ENCODE measurements at places on chromosomes 4 and X.

DNA sequence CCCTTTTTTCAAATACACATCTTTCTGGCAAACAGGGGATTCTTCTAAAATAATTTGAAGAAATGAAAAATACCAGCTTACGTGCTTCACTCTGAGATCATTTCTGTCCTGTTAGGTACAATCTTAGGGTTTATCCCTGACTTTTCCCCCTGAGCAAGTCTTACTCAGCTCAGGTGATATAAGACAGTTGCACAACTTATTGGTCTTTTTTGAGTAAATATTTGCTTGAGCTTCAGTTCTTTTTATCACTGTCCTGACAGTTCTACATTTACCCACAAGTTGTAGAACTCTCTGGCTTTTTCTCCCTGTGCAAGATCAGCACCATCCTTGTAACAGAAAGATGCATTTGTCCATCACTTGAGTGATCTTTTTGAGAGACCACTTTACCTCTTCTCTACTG is 84.9 kb downstream of the MID1IP1 start:
- DNase-seq: no peak

GRCh38 chr4:101008503-101008902 is 338.8 kb downstream of the PPP3CA start:
- DNase-seq: no peak

- DNase-seq: no peak
Measured at GRCh38 chrX:119502727-119503483, 34.7 kb downstream of the SLC25A5 start.

DNA sequence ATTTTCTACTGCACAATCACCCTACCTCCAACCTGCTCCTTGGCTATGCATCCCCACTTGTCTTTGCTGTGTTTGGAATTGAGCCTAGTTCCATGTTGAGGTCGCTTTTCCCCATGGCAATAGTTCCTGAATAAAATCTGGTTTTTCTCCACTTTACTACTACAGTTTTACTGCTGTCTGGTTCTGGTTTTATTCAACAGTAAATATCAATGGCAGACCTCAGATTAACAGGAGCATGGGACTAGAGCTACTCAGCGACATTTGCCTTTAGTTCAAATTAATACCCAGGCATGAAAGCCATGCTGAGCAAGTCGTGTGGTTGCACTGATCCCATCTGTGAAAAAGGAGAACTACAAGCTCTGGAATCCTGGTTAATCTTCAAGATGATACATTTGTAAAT is 460.3 kb downstream of the GRXCR1 start:
- DNase-seq: no peak

GRCh38 chrX:111886678-111887077 is 10.7 kb downstream of the TRPC5OS start:
- no peak for DNase-seq

DNA sequence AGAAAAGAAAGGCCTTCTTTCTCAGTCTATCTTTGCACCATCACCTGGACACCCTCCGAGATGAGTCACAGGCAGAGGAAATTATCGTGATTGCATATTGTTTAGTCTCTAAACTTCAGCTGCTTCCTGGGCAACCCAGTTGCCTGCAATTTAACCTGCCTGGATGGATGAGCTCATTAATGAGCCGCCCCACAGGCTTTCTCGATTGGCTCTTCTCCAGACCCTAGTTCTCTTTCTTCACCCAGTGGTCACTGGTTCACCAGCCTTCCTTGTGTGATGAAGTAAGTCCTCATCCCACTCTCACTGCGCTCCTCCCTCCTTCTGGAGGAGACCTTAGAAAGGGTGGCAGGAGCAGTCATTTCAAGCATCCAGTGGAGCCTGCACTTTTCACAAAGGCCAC is 94.4 kb downstream of the SOWAHB start:
- DNase-seq: peak; percentile 90

DNA sequence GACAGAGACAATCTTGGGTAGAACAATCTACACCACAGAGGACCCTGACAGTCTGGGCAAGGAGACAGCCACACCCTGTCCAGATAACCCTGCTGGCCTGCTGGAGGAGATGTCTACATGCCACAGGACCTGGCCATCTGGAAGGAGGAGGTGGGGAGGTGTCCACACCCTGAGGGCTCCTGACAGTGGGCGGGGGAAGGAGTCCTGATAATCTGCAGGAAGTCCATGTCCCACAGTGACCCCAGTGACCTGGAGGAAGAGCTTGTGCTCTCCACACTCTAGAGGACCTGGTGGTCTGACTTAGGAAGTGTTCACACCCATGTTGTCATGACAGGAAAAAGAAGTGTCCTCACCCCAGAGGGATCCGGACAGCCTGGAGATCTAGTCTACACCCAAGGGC is 5.5 kb downstream of the SUV39H1 start:
- DNase-seq: no peak

GRCh38 chr4:41734371-41734770 is 14.2 kb downstream of the PHOX2B start:
- DNase-seq: no peak

DNA sequence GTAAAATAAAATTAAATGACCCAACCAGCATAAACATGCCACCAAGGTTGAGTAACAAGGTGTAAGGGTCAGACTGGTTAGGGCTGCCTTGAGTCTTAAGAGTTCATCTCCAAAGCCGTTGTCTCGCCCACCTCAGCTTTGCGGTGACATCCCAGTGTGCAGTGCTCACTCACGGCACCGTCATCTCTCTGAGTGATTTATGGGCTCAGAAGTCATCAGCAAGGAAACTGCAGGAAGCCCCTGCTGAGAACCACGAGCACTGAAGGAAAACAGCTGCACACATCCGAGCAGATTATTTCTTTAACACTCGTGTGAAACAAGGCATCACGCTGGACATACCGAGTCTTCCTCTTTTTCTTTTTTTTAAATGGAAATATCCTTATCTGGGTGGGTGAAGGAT is 411.1 kb downstream of the TRIML1 start:
- DNase-seq: no peak

- DNase-seq: no peak
Measured at GRCh38 chr4:55721651-55722050, 85.6 kb upstream of the NMU start.

DNA sequence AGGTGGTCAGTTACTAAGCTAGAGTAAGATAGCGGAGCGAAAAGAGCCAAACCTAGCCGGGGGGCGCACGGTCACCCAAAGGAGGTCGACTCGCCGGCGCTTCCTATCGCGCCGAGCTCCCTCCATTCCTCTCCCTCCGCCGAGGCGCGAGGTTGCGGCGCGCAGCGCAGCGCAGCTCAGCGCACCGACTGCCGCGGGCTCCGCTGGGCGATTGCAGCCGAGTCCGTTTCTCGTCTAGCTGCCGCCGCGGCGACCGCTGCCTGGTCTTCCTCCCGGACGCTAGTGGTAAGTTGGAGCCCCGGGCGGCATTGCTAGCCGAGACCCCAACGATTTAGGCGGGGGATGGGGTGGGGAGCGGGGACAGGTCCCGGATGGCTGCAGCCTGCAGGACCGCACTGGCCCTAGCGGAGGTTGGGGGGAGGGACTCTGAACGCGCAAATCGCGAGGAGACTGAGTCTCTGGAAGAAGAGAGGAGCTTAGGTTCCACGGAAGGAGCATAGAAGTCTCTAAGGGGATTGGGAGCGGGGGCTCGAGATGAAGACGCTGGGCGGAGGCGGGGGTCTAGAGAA is 573 bp downstream of the HTR2C start:
- no peak for DNase-seq

- DNase-seq: no peak
Measured at GRCh38 chrX:3577551-3577950, 135.9 kb downstream of the PRKX start.

DNA sequence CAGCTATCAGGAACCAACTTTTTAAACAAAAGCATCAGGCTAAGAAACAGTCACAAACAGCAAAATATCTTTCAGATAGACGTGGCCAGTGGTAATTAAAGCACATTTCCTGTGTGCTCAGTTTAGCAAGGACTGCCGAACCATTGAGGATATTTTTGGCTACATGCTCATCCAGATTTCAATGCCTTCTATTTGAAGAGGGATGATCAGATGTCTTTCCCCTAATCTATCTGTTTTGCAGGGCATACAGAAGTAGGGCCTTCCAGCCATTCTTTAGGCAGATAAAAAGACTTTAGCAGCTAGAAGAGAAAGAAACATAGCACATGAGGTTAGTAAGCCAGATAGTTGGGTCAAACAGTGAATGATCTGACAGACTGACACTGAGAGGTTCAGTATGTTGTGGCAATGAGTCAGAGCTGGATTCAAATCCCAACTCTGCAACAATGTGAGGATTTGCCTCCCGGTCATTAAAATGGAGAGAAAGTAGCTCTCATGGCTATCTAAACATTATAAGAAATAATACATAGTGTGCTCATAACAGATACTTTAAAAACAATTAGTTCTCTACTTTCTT is 100.0 kb upstream of the PRKG2 start:
- DNase-seq: peak; percentile 14
